Smooth muscle cell of the umbilical artery (primary cell): ENCODE measurements at places on chromosomes 11 and 22. TPM values are rescaled to one million over a fixed set of nuclear protein-coding genes. Genes with fewer than 3 reads are reported as not detected.

The FERMT3 gene
- 0.30 and 1.7 TPM in 2 replicates for total RNA-seq

The ARHGAP8 gene
- 0.37 TPM in 1 of 2 replicates, not detected in the other for total RNA-seq

The OR10D3 gene
- total RNA-seq, result not detected in 2 replicates

The PRR5 gene
- 14.3 and 16.3 TPM in 2 replicates for total RNA-seq

The SNAP29 gene
- total RNA-seq, result 5.0 and 7.1 TPM in 2 replicates

The CACNA1I gene
- total RNA-seq, result 0.05 TPM in 1 of 2 replicates, not detected in the other

The PDE3B gene
- 1.8 and 3.1 TPM in 2 replicates for total RNA-seq

The LGALS1 gene
- 2,277 and 6,043 TPM in 2 replicates for total RNA-seq

The DNAJB7 gene
- not detected in 2 replicates for total RNA-seq

The LSP1 gene
- total RNA-seq, result 2.0 and 2.7 TPM in 2 replicates

The OR6T1 gene
- not detected in 2 replicates for total RNA-seq

The GTSE1 gene
- 0.59 and 5.1 TPM in 2 replicates for total RNA-seq

The SELENOO gene
- total RNA-seq, result 22.7 and 24.3 TPM in 2 replicates

The RFPL3 gene
- total RNA-seq, result not detected in 2 replicates

The RTCB gene
- total RNA-seq, result 132 and 141 TPM in 2 replicates

The PARVA gene
- total RNA-seq, result 57.0 and 80.9 TPM in 2 replicates

The C11orf97 gene
- not detected in 2 replicates for total RNA-seq

The CASP5 gene
- total RNA-seq, result not detected in 2 replicates

The PRR5L gene
- total RNA-seq, result 16.1 and 23.2 TPM in 2 replicates

The OR51B6 gene
- total RNA-seq, result not detected in 2 replicates

The PHLDB1 gene
- total RNA-seq, result 96.2 and 140 TPM in 2 replicates

The MFRP gene
- total RNA-seq, result not detected in 2 replicates

The MPZL3 gene
- total RNA-seq, result 0.89 and 1.1 TPM in 2 replicates

The DTX4 gene
- 1.8 and 2.7 TPM in 2 replicates for total RNA-seq

The FREY1 gene
- total RNA-seq, result 1.1 and 1.8 TPM in 2 replicates

The POU2AF1 gene
- not detected in 2 replicates for total RNA-seq
